ENCODE measurements at places on chromosomes 3 and 15. TPM values are rescaled to one million over a fixed set of nuclear protein-coding genes. Genes with fewer than 3 reads are reported as not detected.
A peak's percentile ranks its signal among the peaks of the same experiment; 100 is the strongest.

The CISH gene
- 2.0 TPM for total RNA-seq

The CIAO2A gene
- 63.2 TPM for total RNA-seq

The TM2D3 gene
- total RNA-seq = 30.2 TPM

GRCh38 chr3:52330194-52330805 is 14.2 kb downstream of the DNAH1 start:
- H3K4me1 ChIP-seq = no peaks in the 10 kb centered on the region
- no peak overlapping the region for H3K4me3 ChIP-seq
- no peak for DNase-seq
- no peaks in the 10 kb centered on the region for H3K36me3 ChIP-seq
- no peaks in the 10 kb centered on the region for H3K27me3 ChIP-seq
- no peak overlapping the region for H3K27ac ChIP-seq

GRCh38 chr3:100120012-100120411 is 5.7 kb upstream of the FILIP1L start:
- peaks cover 3% of the 10 kb centered on the region for H3K4me1 ChIP-seq
- DNase-seq = no peak
- no peak overlapping the region for H3K4me3 ChIP-seq

GRCh38 chr15:40693904-40694687 is 878 bp upstream of the RAD51 start:
- no peaks in the 10 kb centered on the region for H3K27me3 ChIP-seq
- H3K27ac ChIP-seq = no peak overlapping the region
- no peak for DNase-seq
- H3K4me1 ChIP-seq = no peaks in the 10 kb centered on the region
- peak overlapping the region; percentile 99 for H3K4me3 ChIP-seq

- no peak overlapping the region for H3K4me3 ChIP-seq
- no peak for DNase-seq
- no peaks in the 10 kb centered on the region for H3K27me3 ChIP-seq
- peaks cover 31% of the 10 kb centered on the region for H3K36me3 ChIP-seq
Measured at GRCh38 chr3:42214565-42215283, 51.3 kb downstream of the CCK start.
